ENCODE measurements at places on chromosomes 12 and 14.

DNA sequence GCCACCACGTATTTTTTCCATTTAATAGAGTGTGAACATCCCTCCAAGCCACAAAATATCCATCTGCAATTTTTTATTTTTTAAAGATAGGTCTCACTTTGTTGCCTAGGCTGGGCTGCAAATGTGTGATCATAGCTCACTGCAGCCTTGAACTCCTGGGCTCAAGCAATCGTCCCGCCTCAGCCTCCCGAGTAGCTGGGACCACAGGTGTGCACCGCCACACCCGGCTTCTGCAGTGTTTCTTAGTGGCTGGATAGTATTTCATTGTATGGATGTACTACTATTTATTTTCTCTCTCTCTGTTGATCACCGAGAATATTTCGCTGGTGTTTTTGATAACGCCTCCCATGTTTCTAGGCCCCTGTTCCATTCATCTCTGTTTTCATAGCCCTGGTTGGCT is 17.5 kb downstream of the MLXIP start:
- DNase-seq: no peak

GRCh38 chr12:95118788-95119179 is 45.4 kb upstream of the NR2C1 start:
- no peak for DNase-seq

DNA sequence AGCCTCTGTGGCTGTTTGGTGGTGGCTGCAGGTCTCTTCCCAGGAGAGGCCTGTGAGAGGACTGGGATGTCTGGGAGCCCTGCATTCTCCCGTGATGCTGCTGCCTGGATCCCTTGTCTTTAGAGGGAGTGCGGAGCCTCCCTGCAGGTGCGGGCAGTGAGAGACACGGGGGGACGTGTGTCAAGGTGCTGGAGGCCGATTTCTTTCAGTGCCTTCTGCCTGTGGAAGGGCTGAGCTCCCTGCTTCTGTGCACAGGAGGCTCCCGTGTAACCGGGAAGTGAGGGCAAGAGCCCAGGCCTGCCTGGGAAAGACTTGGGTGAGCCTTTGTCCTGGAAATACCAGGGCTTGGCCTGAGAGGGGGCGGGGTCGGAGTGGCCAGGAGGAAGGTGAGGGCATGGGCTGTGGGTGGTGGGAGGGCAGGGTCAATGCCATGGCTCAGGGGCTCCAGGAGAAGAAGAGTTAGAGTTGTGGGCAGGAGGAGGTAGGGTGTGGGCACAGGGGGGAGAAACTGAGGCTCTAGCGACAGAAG is 372.2 kb downstream of the TMEM121 start:
- no peak for DNase-seq

GRCh38 chr14:47220096-47220495 is 455.3 kb downstream of the MDGA2 start:
- DNase-seq: no peak

DNA sequence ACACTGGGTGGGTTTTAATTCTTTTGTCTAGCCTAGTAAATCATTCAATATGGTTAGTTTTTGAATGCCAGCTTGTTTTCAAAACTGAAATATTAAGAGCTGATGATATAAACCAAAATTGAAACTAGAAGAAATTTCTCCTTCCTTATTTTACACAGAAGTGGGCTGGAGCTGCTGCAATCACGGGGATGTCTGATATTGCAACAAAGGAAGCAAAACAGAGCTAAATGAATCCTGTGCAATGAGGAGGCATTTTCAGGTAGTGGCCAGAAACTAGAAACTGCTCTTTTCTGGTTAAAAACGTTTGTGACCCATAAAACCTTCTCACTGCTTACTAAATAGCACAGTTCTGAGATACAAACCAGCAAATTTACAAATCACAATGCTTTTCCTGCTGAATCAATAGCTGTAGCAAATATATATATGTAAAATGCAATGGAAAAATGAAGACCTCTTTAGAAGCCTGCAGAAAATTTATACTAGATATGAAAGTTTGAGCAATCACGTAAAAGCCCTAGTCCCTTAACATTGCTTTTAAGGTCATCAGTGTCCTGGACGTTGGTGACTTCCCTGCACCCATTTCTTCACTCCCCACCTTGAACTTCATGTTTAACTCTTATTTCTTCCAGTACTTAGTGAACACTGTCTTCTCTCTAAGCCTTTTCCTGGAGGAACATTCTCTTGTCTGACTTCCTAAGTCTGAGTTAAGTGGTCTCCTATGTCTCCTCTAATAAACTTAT is 15.9 kb upstream of the LRRK2 start:
- no peak for DNase-seq

DNA sequence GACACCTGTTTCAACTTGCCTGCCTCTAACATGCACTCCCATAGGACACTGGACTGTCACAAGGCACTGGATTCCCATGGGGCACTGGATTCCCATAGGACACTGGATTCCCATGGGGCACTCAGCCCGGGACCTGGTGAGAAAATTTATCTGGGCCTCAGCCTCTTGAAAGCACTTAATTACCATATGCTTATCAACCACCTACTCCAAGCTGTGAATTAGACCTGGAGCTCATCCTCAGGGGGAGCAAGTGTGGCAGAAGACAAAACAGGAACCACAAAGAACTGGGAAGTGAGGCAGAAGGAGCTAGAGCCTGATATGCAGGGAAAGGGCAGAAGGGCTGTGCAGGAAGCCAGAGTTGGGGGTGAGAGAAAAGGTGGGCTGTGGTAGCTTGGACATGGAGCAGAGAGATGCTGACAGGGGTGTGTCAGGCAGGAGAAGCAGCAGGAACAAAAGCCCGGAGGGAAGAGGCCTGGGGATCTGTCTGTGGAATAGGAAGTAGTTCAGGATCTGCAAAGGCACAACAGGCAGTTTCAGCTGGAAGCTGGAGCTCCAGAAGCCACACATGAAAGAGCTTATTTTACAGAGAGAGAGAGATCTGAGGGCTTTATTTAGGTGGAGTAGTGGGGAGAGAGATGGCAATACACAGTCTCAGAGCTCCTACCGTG is 3.1 kb downstream of the KRT82 start:
- no peak for DNase-seq

DNA sequence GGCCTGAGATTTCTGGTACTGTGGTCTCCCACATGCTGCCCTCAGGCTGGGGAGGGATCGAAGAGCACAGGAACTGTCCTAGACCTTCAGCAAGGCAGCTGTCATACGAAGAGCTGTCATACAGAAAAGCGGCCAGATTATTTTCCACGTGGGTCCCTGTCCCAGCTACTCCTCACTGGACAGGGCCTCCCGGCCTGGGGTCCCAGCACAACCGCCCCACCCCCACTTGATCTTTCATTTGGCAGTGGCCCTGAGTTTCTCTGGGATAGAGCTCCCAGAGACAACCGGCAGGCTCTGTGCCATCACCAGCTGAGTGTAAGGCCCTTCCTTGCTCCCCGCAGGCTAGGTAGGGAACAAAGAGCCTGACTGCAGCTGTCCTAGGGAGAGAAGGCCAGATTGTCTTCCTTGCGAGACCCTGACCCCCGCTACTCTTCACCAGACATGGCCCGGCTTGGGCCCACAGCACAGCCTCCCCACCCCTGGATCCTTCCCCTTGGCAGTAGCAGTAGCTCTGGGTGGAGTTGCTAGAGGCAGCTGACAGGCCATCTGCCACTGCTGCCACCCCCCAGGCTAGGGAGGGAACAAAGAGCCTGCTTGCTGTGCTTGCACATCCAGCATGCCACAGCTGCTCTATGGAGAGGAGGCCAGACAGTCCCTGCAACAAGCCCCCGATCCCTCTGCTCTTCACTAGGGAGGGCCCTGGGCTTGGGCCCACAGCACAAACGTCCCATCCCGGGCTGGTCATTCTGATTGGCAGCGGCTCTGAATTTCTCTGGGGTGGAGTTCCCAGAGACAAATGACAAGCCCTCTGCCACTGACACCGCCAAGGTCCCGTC is 3.1 kb upstream of the OR4N2 start:
- DNase-seq: no peak

- no peak for DNase-seq
Observed at GRCh38 chr14:103641161-103641560, 12.2 kb downstream of the KLC1 start.

DNA sequence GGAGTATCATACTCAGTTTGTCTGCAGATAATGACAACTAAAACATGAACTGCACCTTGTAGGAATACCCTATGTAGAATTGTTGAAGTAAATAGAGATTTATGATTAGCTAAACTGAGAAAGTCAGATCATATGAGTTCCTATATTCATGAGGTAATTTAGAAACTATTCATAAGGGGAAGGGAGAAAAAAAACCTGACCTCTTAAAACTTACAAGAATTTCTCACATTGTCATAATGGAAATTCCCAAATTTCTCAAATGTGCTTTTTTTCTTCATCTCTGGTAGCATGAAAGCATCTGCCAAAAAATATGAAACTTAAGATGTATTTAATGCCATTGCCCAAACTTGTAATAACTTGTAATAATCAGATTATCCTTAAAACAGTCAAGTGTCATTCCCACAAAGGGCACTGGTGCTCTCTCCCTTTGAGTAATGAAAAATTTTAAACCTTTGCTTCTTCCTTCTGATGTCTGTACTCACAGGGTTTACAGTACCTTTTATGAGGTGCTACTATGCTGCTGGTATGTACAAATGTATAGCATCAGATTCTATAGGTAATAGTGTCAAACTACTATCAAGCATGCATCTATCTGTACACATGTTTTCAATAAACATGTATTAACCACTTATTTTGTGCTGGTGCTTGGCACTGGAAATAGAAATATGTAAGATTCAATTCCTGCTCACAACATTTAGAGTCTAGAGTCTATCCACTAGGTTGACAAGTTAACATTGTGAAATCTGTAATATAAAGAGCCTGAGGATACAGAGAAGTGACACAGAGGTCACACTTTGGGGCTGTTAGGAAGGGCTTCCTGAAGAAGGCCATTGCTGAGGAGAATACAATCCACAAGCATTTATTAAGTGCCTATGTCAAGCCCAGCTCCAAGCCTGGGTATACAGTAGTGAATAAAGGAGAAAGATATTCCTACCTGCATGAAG is 17.4 kb upstream of the DRAM1 start:
- DNase-seq: no peak

- DNase-seq: no peak
Observed at GRCh38 chr14:44895716-44896115, 66.0 kb downstream of the KLHL28 start.

DNA sequence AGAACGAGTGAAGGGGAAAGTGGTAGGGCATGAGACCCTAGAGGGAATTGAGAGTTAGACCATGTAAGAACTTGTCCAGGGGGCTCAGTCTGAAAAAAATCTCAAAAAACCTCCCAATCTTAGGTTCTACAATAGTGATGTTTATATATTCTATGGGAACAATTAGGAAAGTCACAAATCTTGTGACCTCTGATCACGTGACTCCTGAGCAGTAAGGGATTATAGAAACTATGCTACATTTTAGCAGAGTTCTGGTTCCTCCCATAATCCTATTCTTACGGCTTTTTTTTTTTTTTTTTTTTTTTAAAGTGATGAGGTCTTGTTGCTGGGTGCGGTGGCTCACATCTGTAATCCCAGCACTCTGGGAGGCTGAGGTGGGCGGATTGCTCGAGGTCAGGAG is 5.8 kb downstream of the ADCK1 start:
- no peak for DNase-seq

- peak; percentile 61 for DNase-seq
Observed at GRCh38 chr12:6700646-6701051, at the start of gene PIANP. PIANP (minus strand) TSS chr12:6700815; CDS start chr12:6698061, 2,754 bp downstream.

DNA sequence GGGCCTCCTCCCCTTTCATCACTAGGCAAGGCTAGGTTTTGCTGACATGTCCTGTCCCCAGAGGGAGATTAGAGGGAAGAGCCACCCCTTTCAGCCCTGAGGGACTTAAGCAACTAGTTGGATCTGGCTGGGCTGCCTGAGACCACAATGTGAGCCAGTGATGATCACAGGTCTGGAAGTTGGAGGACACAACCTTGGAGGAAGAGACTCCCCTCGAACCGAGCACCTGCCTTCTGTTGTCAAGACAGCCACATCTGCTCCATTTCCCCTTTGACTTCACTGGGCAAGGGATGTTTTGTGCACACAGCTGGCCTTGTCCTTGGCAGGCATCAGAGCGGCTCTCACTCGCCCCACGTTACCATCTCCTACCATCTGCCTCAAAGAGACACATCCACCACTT is 31.4 kb downstream of the MVK start:
- no peak for DNase-seq

- peak; percentile 77 for DNase-seq
Observed at GRCh38 chr12:121443193-121443870, 43.4 kb downstream of the RNF34 start.

DNA sequence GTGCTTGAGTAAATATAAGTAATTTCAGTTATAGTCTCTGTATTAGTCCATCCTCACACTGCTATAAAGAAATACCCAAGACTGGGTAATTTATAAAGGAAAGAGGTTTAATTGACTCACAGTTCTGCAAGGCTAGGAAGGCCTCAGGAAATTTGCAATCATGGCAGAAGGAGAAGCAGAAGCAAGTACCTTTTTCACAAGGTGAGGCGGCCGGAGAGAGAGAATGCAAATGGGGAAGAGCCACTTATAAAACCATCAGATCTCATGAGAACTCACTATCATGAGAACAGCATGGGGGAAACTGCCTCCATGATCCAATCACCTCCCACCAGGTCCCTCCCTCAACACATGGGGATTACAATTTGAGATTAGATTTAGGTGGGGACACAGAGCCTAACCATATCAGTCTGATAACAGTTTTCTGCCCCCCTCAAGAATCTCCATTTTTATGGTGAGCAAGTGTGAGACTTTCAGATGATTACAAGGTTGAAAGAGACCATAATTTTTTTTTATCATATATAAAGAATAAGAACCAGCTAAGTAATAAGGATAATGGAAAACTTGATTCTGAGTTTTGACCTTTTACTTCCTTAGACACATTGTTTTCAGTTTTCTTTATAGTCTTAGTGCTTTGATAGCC is 35.6 kb downstream of the LEMD3 start:
- no peak for DNase-seq

GRCh38 chr12:52035190-52035589 is 16.1 kb upstream of the NR4A1 start:
- no peak for DNase-seq

- DNase-seq: no peak
Observed at GRCh38 chr14:73227812-73228781, 9.2 kb upstream of the PAPLN start.

DNA sequence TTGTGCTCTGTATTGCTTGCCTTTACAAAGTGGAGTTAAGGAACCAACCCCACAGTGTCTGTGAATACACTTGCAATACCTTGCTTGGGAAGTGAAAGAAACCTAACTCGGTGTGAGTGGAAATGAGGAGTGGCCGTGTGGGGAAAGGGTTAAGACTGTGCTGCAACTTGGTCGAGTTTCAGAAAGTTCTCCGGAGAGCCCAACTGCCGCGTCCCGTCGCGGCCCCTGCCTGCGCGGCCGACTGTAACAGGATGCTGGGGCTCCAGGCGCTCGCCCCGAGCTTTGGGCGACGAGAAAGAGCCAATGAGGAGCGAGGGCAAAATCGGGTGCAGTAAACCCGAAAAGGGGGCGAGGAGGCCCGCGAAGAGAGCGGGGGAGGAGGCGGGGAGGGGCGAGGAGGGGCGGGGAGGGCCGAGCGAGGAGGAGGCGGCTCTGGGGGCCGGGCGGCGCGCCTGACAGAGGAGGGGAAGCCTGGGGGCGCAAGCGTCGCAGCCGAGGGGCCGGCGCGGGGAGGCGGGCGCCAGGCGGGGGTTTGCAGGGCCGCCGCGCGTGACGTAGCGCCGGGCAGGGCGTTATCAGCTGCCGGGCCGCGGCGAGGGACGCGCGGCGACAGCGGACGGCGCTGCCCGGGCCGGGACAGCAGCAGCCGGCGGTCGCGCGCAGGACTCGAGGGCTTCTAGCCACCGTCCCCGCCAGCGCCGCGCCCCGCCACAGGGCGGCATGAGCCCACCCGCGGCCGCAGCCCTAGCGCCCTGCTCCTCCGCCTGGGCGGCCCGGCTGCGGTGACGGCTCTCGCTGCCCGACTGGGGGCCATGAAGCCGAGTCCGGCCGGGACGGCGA is at the start of gene DACT1:
Gene DACT1, plus strand, starts transcription at position 572 of the 840 bp plus-strand sequence. Its CDS starts 241 bp downstream, at position 813.
- DNase-seq: peak; percentile 53

Measured in CD4-positive, alpha-beta T cell (primary cell).